Stimulated activated CD4-positive, alpha-beta T cell treated with anti-CD3 and anti-CD28 coated beads, Interleukin-1b, Interleukin-23, amount 100 ng/mL, for 1 hour (primary cell): ENCODE measurements at places on chromosomes 6 and 20.

- no peak for DNase-seq
These were observed 4.2 kb upstream of the TFAP2A start for GRCh38 chr6:10418862-10419748.

DNA sequence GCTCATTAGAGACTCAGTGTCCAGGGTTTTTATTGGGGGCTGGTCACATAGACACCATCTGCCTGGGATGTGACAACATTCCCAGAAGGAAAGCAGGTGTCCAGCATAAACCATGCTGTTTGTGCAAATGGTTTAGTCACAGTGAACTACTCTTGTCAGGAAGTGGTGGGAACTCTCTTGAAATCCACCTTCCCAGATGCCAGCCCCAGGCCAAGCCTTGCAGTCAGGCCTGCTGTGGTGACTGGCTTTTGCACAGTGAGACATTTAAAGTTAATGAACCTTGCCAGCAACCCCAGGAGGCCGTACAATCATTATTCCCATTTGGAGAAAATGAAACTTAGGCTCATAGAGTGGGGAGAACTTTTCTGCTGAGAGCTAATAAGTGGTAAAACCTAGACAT lies 242.5 kb upstream of the KCNG1 start:
- DNase-seq = no peak

- no peak for DNase-seq
These were observed 1028.3 kb upstream of the EYS start for GRCh38 chr6:66735106-66735890.

DNA sequence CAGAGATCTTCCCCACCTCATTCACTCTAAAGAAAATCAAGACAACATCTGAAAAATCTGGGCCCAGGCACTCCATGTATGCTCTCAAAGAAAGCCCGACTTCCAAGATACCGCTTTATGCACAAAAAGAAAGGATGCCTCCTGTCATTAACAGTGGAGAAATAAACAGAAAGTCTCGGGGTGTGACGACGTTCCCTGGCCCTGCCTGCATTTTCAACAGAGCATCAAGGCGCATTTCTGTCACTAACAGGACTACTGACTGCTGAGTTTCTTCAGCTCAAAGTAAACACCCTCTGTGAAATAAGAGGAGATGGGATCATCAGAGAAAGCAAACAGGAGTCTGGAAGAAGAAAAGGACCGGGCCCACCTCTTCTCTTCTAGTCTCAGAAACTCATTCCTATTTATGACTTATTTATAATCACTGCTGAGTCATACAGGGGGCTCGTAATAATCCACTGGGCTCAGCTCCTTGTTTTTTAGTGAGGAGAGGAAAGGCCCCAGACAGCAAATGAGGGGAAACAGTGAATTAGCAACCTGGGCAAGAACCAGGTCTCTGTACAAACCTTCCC lies 99.7 kb downstream of the ZMYND8 start:
- DNase-seq = no peak

DNA sequence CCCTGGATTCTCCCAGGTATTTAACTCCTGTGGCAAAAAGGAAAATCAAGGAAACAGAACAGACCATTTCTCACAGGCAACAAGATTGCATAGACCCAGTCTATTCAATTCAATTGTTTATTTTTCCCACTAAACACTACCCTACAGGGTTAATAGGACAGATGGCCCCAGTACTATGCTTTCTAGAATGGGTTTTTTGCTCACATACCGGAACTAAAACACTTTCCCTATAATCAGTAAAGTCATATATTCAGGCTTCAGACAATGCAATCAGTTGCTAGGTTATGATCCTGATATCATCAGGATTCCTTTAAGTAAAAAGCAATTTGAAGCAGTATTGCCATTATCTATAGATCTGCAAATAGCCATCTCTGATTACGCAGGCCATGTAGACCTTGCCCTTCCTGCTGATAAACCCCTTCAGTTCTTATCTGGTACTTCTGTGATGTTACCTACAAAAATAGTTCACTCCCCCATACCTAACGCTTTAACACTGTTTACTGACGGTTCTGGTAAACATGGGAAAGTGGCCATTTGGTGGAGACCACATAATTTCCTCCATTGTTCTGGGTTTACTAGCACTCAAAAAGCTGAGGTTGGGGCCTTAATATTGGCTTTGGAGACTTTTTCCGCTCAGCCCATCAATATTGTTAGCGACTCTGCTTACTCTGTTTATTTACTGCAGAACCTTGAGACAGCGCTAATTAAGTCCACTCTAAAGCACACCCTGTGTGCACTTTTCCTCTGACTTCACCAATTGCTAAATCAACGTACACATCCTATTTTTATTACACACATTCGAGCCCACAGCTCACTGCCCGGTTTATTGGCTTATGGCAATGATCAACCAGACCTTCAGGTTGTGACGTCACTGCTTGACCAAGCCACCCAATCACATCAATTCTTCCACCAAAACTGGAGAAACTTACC lies 666.0 kb downstream of the PHF3 start:
- DNase-seq = no peak

- DNase-seq = no peak
These were observed 219.2 kb upstream of the ZFP64 start for GRCh38 chr20:52410731-52411234.

GRCh38 chr6:169803816-169804340 lies 52.5 kb downstream of the ERMARD start:
- DNase-seq = no peak

GRCh38 chr6:90103056-90103800 lies 193.4 kb downstream of the BACH2 start:
- DNase-seq = no peak

- no peak for DNase-seq
These were observed 59.6 kb upstream of the QKI start for GRCh38 chr6:163354761-163355425.

- DNase-seq = no peak
These were observed 254.7 kb upstream of the MOCS1 start for GRCh38 chr6:40188931-40189330.

GRCh38 chr6:116471531-116471930 lies 10.4 kb downstream of the CALHM6 start:
- no peak for DNase-seq

DNA sequence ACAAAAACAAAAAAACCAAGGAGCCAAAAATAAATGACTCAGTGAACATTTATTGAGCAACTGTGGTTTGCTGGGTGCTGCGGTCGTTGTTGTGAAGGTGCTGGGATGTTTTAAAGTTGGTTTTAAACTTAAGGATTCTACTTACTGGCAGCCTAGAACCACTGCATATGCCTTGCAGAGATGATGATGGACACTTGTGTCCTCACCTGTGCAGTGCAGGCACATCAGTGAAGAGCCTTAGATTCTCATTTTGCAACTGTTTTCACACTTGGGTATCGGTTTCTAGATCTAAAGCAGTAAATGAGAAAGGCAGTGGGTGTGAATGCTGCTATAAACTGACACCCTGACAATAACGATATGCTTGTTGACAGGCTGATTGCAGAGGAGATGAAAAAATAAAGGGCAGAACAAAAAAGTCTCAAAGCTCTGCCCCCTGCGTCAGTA lies 68.8 kb downstream of the UTRN start:
- DNase-seq = no peak

DNA sequence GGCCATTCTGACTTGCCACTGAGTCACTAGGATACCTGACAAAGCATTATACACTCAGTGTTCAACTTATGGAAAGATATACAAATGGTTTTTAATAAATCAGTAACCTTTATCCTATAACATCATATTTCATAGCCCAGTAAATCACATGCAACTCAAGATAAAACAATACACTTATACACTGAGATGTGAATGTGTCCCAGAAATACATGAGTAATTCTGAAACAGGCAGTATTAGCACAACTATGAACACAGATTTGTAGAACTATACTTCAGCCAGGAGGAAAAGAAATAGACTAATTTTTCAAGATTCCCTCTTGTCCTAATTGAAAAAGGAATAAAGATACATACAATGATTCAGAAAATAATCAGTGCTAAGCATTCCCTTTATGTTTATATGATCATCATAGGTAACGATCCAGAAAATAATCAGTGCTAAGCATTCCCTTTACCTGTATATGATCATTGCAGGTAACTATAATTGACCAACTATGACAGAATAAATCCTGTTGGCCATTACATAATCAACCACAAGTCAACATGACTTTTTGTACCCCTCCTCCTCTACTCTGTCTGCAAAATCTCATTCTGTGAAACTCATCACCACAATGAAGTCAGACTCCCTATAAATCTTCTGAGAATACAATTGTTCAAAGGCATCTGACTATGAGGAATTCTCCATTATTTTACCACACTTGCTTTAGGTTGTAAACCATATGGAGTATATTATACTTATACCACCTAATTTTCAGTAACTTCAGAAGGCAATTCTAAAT lies 30.3 kb downstream of the HACE1 start:
- DNase-seq = no peak

DNA sequence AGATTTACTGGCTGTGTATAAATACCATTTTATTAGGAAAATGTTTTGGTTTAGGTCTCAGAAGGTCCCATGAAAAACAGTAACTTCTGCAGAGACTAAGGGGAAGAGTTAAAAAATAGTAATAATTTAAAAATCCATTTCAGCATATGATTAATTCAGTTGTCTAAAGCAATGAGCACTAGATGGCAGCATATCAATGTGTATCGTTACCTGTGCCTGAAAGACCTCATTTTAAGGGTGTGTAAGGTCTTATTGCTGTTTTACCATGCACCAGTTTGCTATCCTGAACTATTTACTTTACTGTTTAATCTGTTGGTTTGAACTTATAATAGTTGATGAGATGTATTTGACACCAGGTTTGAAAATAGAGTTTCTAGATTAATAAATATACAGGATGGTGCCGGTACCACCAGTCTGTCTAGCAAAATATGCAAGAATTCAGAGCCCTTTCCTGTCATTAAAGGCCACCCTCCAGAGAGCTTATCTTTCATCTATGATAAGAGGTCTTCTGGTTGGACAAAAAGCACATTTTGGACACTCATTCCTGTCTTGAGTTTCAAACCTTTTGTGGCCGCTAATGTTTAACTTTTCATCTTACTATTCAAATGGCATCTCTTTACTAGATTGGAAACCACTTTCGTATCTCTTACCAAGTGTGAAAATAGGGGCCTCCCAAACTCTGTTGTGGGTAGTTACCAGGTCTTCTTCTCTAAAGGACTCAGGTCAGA lies 8.9 kb upstream of the AHI1 start:
- DNase-seq = no peak

GRCh38 chr6:31498748-31499147 lies 803 bp downstream of the MICB start:
- no peak for DNase-seq

GRCh38 chr6:41208439-41209106 lies 7.6 kb upstream of the TREML2 start:
- DNase-seq = no peak

DNA sequence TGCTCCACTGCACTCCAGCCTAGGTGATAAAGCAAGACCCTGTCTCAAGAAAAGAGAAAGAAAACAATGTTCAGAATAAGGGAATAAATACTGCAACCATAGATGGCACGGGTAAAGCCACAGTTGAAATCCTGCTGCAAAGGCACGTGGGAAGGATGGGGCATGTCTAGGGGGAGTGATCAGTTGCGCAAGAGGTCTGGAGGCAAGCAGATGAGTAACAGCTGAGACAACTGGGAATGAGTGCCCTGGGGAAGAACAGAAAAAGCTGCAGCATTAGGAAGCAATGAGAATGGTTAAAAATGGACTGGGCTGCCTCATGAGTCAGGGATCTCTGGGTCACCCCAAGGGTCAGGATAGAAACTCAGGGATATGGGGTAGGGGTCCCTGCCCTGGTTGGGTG lies 96.3 kb downstream of the GMPR start:
- no peak for DNase-seq
